ENCODE measurements at places on chromosomes 4 and X. TPM values are rescaled to one million over a fixed set of nuclear protein-coding genes. Genes with fewer than 3 reads are reported as not detected.

- no peak for DNase-seq
Observed at GRCh38 chr4:117527601-117528000, 442.2 kb upstream of the TRAM1L1 start.

GRCh38 chrX:30939928-30940327, 50.9 kb upstream of the TAB3 start:
- no peak for DNase-seq

- no peak for DNase-seq
Observed at GRCh38 chr4:140752291-140753068, 3.7 kb downstream of the TBC1D9 start.

DNA sequence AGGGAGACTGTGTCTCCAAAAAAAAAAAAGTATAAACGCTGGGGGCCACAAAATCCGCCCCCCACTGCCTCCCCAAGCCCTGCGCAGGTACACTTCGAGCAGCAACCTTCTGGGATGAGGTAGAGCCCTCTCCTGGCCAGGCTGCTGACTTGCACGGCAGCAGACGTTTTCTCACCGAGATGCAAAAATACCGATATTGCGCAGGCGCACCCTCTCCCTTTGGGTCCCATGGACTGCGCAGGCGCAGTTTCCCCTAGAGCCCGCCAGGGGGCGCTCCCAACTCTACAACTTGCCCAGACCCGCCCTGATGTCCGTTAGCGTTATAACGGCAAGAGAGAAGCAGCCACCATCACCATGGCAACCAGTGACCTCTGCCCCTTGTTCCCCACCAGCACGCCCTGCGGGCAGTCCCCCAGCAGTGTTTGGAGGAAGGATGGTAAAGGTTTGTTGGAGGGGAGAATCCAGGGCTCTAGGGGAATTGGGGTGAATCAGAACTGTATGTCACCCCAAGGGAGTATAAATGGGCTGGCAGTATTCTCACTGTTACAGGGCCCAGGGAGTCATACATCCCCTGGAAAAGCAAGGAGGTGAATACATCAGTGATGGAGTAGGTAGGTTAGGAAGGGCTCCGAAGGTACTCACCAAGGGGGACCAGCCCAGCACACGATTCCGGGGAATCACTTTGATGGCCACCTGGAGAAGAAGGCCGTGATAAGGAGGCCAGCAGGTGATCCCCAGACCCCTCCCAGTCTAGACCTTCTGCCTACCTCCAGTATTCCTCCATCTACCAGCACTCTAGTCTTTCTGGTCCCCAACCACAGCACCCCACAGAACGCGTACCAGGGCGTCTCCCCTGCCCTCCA, 1.5 kb downstream of the PIM2 start:
- DNase-seq, result peak; percentile 91

Gene SSX2
- not detected for total RNA-seq

Gene HDAC6
- total RNA-seq, result 18.7 TPM

Gene TBC1D8B
- total RNA-seq, result 2.9 TPM

Measured in H4 (cell line).